ENCODE measurements at places on chromosomes 16 and 17. TPM values are rescaled to one million over a fixed set of nuclear protein-coding genes. Genes with fewer than 3 reads are reported as not detected.

GRCh38 chr16:73143576-73144422 is 95.9 kb upstream of the ZFHX3 start:
- DNase-seq = no peak

DNASE1L2 gene
- polyA plus RNA-seq = 1.4 TPM

DNA sequence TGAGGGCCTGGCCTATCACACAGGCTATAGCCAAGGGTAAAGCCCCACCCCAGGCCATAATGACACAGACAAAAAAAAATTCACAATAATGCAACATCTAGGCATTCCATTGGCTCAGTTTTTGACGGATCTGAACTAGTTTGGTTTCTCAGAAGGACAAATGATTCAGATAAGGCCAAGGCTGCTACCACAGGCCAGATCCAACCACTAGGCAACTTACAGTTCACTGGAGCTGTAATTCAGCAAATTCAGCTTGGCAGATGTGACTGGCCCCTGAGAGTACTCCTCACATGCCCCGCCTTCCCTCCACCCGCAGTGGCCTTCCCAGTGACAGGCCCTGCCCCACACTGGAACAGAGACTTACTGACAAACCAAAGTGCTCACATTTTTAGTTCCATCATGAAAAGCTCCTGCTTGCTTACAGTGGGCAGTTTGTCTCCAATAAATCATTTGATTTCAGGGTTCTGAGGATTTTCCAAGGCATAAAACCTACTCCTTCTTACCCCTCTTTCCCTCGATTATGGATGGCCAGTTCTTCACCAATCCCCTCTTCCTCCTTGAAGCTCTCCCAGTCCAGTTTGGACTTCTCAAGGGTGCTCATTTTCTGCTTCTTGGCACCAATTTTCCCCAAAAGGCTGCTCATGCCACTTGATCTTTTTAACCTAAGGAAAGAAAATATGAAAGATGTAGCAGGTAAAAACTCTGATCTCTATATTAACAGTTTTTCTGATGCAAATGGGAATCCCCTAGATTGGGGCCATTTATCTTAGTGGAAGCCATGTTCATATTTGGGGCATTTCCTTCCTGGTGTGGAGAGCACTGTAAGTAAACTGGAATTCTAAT is 53.3 kb upstream of the BCAR1 start:
- DNase-seq = no peak

GRCh38 chr16:69647020-69647419 is 79.3 kb downstream of the NQO1 start:
- no peak for DNase-seq

DNA sequence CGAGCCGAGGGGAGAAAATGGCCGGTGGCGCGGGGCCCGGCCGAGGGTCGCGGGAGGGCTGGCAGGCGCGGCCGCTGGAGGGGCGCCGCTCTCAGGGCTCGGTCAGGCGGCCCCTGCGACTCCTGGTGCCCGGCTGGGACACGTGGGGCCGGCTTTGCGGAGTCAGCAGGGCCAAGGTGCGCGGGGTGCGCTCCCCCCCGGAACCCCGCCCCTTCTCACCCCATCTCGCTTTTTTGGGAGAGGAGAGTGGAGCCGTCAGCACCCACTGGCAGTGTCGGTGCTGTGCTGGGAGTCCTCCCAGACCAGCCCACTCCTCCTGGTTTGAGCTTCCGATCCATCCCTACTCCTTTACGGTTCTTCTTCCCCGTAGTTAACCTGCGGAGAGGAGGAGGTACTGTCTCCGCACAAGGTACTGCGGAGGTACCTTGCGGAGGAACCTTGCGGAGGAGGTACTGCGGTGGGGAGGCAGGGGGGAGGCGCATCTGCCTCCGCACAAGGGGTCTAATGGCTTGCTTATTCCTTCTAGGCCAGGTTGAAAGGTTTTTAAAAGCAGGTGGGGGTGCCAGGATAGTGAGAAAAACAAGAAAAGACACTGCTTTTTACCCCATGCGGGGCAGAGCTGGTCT is 19.1 kb upstream of the CBX8 start:
- DNase-seq = no peak

- no peak for DNase-seq
These were observed 107.1 kb downstream of the VPS53 start for GRCh38 chr17:607361-608147.

CLEC10A gene
- polyA plus RNA-seq = 2.2 TPM

DNA sequence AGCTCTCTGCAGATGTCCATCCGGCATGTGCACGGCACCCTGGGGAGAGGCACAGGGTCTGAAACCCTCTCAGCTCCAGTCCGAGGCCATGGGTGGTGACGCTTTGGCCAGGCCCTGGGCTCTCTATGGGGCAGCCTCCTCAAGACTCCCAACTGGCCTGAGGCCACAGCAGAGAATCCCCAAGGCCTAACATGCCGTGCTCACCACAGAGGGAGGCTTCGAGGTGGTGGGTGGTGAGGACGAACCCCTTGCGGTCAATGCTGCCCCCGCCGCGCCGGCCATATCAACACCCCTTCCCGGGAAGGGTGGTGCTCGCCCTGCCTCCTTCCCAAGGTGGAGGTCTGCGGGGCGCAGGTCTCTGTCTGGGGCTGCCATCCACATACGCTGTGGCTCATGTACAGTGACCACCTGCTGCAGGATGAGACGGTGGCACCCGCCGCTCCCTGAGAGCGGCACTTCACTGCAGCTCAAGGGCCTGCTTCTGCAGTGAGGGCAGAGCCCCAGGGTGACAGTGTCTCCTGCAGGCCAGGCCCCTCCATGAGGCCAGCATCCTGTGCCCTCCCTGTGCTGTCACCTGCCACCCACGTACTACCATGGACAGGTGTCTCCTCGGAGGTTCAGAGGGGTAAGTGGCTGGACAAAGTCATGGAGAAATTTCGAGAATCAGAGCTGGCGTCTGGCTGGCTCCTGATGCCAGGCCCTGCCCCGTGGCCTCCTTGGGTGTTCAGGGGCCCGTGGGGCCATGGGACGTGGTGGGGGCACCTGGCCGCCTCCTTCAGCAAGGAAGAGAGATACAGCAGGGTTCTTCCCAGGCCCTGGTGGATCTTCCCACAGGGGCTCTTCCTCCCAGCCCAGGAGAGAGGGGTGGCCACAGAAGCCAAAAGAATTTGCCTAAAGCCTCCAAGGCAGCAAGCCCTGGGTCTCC is 54.6 kb upstream of the ACSF3 start:
- no peak for DNase-seq

DNA sequence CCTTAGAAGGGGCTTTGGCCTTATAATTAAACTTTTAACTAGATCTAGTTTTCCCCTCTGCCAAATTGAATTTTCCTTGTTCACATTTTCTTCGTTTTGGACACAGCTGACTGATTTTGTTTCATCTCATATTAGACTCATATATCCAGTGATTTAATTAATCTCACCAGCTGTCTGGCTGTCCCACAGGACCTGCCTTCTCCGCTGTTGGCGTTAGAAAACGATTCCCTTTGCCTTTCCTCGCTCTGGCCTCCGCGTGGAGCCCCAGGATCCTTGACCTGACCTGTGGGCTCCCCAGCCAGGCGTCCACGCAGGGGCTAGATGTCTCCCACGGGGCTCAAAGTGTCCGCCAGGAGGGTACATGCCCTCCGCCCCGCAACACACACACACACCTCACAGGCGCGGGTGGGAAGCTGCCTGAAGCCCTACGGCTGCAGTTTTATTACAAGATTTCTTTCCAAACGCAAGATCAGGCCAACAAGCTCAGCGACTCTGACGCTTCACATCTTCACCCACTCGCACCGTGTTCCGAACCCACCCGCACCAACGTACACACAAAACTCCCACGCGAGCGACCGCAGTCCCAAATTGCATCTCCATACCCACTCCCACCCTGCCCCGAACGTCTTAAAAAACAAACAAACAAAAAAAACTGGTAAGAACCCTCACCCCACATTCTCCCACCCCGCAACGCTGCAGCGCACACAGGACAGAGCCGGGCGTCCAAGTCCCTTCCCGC is 1.1 kb downstream of the RPRML start:
- DNase-seq = no peak

LRRC37A gene
- 8.7 TPM for polyA plus RNA-seq

DNA sequence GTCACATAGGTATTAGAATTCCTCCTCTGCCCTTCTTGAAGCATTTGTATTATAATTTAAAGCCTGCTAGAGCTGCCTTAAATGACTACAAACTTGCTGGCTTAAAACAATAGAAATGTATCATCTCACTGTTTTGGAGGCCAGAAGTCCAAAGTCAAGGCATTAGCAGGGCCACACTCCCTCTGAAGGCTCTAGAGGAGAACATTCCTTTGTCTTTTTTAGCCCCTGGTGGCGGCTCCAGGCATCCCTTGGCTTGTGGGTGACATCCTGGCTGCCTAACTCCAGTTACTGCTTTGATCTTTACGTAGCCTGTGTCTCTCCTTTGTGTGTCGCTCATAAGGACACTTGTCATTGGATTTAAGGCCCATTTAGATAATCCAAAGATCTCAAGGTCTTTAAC is 186.6 kb upstream of the SALL1 start:
- DNase-seq = no peak

ABR gene
- 58.5 TPM for polyA plus RNA-seq

GRCh38 chr17:13678841-13679240 is 77.1 kb upstream of the HS3ST3A1 start:
- DNase-seq = no peak

AGRP gene
- not detected for polyA plus RNA-seq

DNA sequence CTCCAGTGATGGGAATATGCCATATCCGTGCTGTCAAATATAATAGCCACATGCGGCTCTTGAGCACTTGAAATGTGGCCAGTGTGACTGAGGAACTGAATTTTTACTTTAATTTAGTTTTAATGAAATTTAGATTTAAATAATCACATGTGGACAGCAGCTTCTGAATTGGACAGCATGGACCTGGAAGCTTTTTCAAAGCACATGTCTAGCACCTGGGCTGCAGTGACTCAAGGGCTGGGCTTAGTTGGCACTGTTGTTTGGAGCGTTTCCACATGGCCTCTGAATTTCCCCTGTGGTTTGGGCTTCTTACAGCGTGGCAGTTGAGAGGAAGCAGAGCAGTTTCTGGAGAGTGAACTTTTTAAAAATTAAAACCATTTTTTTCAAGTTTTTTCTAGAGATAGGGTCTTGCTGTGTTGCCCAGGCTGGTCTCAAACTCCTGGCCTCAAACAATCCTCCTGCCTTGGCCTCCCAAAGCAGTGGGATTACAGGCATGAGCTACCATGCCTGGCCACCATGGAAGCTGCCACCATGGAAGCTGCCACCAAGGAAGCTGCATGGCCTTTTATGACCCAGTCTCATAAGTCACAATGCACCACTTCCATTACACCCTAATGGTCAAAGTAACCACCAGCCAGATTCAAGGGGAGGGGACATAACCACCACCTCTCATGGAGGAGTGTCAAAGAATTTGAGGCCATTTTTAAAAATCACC is 6.7 kb upstream of the TOB1 start:
- no peak for DNase-seq

- DNase-seq = no peak
These were observed 46.3 kb downstream of the ZNF18 start for GRCh38 chr17:11950771-11951519.

KLHL10 gene
- 0.33 TPM for polyA plus RNA-seq

GRCh38 chr16:69111876-69112230 is 6.4 kb downstream of the HAS3 start:
- DNase-seq = no peak

GRCh38 chr16:68289621-68290329 is 21.0 kb downstream of the SLC7A6OS start:
- DNase-seq = no peak

- DNase-seq = no peak
These were observed 47.4 kb upstream of the PSMD7 start for GRCh38 chr16:74249254-74249653.

LITAFD gene
- polyA plus RNA-seq = 0.20 TPM

GRCh38 chr16:22983614-22984013 is 165.6 kb downstream of the USP31 start:
- no peak for DNase-seq

DNA sequence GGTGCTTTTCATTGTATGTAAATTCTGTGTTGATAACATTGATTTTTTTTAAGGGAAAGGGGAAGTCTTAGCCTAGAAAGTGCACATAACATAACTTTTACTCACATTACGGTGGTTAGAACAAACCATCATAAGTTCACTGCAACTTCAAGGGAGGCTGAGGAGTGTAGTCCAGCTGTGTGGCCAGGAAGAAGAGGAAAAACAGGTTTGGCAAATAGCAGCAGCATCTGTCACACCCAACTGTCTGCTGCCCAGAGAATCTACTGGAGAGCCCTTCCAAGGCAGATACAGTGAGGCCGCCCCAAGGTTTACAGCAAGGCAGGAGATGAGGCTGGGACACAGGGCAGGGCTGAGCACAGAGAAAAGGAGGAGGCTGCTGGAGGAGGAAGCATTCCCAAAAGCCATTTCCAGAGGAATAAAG is 60.6 kb downstream of the AIPL1 start:
- no peak for DNase-seq

DNA sequence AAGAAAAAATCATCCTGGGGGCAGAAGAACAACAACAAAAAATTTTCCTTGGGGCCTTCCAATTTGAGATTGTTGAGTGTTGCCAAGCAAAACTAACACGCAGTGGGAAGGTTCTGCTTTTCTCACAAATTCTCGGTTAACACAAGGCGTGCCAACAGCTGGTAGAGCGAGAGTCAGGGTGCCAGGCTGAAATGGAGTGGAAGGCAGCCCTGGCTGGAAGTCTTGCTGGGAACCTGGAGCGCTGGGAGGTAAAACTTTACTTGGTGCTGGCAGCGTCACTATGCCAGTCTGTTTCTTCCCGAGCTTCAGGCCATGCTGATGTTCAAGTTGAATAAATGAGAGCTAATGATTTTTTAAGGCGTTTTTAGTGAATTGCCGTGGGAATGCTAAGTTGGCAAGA is 189.4 kb downstream of the WWOX start:
- no peak for DNase-seq

- DNase-seq = no peak
These were observed 36.6 kb upstream of the TMEM132E start for GRCh38 chr17:34542700-34543336.

DNA sequence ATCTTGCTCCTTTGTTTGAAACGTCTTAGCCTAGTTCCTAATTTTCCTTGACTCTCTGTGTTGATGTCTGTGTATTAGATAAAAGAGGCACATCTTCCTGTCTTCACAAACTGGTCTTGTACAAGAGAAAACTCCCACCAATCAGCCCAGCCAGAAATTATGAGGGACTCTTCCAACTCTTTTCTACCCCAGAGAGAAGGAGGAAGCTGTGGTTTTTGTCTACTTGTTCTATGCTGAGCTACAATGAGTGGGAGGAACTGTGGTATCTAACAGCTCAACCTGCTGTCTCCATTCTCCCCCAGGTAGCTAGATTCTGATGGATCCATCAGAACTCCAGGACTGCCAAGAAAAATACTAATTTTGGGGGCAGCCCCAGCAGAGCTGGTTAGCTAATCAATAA is 392.5 kb downstream of the HS3ST3B1 start:
- no peak for DNase-seq
